Tibial artery (tissue), 4 donors: ENCODE measurements at places on chromosomes 5 and 9.
A peak's percentile ranks its signal among the peaks of the same experiment; 100 is the strongest.

- no peak overlapping the region for H3K27ac ChIP-seq
- H3K36me3 ChIP-seq = peaks cover 11% of the 10 kb centered on the region
- no peak overlapping the region for H3K4me3 ChIP-seq
- DNase-seq = no peak
- H3K27me3 ChIP-seq = no peaks in the 10 kb centered on the region
Observed at GRCh38 chr5:149240354-149240998, 31.2 kb upstream of the AFAP1L1 start.

DNA sequence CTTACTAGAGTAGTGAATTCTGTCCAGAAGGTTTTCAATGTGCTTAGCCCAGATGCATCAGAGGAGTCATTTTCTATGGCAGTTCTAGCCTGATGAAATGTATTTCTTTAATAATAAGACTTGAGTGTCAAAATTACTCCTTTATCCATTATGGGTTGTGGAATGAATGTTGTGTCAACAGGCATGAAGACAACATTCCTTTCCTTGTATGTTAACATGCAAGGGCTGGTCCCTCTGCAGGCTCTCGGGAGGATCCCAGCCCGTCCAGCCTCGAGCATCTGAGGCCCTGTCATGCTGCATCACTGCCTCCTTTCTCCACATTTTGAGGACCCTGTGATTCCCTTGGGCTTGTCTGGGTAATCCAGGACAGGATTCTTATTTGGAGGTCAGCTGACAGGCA is 42.9 kb upstream of the FAM120AOS start:
- H3K4me1 ChIP-seq = peaks cover 30% of the 10 kb centered on the region
- H3K4me3 ChIP-seq = no peak overlapping the region
- H3K36me3 ChIP-seq = peaks cover 39% of the 10 kb centered on the region
- no peaks in the 10 kb centered on the region for H3K27me3 ChIP-seq
- DNase-seq = no peak

DNA sequence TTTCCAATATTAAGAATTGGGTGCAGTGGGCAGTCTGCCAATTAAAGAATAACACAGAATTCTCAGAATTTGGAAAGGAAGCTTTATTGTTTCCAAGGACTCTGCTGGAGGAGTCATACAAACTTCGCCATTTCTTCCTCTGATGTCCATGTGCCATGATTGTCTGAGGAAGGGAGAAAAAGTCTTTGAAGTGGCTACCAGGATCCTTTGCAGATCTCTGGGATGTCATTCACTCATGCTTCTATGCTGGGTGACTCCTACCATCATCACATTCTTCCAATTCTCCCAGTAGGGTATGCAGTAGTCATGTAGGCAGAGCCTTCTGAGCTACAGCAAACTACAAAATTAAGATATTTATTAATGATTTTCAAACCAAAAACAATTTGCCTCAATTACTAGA is 3.2 kb upstream of the SMAD5 start:
- peaks cover 4% of the 10 kb centered on the region for H3K36me3 ChIP-seq
- H3K27ac ChIP-seq = no peak overlapping the region
- no peak overlapping the region for H3K4me3 ChIP-seq
- no peaks in the 10 kb centered on the region for H3K27me3 ChIP-seq
- H3K4me1 ChIP-seq = peaks cover 34% of the 10 kb centered on the region
- no peak for DNase-seq

DNA sequence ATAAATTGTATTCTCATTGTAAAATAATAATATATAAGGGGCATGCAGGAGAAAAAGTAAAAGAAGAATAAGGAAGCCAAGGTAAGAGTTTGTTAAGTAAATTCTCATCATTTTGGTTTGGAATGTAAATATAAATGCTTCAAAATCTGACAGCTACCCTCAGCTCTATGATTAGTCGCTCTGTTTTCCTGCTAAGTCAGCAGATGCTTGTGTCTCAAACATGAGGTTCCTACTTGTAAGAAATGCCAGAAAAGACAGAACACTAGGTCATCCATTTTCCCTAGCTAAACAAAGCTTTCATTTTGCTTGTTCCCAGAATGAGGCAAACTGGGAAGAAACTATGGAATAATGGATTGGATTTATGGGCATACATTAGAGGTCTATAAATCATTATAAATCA is 293.1 kb downstream of the DMRTA1 start:
- no peak for DNase-seq
- no peak overlapping the region for H3K27ac ChIP-seq
- no peaks in the 10 kb centered on the region for H3K27me3 ChIP-seq
- H3K36me3 ChIP-seq = no peaks in the 10 kb centered on the region

DNA sequence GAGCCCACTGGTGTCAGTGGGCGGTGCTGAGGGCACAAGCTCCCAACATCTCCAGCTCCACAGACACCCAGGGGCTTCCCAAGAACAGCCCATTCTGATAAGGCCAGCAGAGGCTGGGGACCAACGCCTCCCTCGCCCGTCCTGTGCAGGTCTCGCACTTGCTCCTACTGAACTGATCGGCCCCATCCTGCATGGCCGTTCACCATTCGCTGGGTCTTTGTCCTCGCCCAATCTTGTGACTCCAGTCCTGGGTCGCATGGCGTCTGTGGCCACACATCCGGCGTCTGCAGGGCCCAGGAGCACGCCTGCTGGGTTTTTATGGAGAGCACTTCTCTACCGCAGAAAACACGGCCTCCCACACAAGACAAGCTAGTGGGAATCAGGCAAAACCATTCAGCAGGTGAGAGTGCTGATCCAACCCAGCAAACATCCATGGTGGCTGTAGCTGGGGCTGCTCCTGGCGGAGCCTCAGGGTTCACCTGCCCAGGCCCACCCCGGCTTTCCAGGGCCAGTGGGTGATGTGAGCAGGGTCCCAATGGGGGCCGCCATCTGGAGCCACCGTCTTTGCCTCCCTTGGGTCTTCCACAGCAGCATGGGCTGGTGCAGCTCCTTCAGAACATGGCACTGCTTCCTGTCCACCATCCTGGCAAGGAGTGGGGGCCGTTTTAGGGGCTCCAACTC is 7.4 kb downstream of the LRRC14B start:
- H3K27ac ChIP-seq = no peak overlapping the region
- H3K4me3 ChIP-seq = no peak overlapping the region
- peaks cover 25% of the 10 kb centered on the region for H3K36me3 ChIP-seq

GRCh38 chr9:93422977-93423616 is 28.4 kb upstream of the FAM120A start:
- H3K27me3 ChIP-seq = peaks cover 4% of the 10 kb centered on the region
- H3K27ac ChIP-seq = no peak overlapping the region
- no peaks in the 10 kb centered on the region for H3K36me3 ChIP-seq

- H3K4me3 ChIP-seq = no peak overlapping the region
- H3K27me3 ChIP-seq = no peaks in the 10 kb centered on the region
- no peaks in the 10 kb centered on the region for H3K36me3 ChIP-seq
- H3K4me1 ChIP-seq = peaks cover 58% of the 10 kb centered on the region
- DNase-seq = no peak
- H3K27ac ChIP-seq = peak overlapping the region; percentile 99
Observed at GRCh38 chr5:81753429-81753828, 2.5 kb upstream of the SSBP2 start.
